ENCODE measurements at places on chromosomes 1 and 21.

GRCh38 chr1:32216566-32216965 lies 5.6 kb downstream of the TMEM234 start:
- DNase-seq: no peak

DNA sequence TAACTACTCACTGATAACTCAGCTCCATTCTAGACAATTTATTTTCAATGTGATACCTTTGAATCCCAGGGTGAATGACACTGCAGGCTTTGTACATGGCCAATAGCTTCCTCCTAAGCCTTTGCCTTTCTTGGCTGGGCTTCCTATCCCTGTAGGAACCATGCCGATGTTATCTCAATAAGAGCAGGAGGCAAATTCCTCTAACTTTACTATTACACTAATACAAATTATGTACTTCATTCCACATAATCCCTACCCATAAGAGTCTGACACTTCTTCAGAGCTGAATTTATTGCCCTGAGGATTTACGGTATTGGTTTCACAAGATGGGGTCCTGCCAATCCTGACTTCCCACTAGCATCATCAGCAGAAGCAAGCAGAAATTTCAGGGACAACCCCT lies 14.0 kb downstream of the TGFBR3 start:
- no peak for DNase-seq

- DNase-seq: no peak
Measured at GRCh38 chr1:113763661-113764060, 4.4 kb upstream of the PHTF1 start.

GRCh38 chr1:67833602-67833940 lies 304 bp upstream of the GNG12 start:
- DNase-seq: no peak

DNA sequence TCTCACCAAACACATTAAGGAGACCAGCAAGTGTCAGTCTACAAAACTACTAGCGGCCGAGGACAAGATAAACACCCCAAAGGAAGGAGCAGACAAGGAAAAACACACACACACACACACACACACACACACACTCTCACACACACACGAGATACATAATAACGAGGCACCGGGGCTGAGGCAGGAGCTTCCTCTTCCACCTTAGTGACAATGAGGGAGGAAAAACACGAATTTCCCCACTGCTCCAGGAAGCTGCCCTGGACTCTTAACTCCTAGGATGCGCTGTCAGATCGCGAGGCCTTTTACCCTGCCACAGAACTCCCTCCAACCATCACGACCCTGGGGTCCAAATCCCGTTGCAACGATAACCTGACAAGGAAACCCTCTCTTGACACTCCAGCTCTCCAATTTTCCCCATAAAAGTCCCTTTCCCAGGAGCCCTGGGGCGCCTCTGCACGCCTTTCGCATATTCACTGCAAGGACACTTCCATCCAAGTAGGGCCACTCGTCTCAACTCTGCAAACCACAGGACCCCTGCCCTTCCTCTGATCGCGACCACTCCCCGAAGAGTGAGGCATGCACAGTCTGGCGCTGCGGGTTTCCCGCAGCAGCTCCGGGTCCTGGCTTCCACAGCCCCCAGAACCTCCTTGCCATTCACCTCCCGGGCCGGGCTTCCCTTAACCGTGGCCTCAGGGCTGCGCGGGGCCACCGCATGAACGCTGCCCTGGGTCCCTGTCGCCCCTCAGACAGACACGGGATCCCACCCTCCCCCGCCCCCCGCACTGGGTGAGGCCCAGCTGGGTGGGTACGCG lies 581 bp downstream of the ETV3 start:
- no peak for DNase-seq

DNA sequence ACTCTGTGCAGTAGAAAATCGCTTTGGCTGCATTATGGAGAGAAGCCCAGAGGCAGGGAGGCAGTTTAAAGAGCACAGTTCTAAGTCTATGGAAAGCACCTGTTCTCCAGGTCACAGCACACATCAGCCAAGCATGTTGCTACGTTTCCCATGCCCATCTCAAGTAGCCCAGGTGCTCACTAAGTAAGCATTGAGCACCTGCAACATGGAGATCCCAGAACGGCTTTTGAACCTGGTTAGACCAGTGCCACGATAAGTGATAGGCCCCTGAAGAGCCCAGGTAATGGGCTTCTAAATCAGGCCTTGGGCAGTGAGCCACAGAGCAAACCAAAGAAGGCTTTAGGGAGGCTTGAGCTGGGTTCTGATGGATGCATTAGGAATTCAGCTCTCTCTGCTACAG lies 186.2 kb downstream of the C1orf94 start:
- DNase-seq: no peak

DNA sequence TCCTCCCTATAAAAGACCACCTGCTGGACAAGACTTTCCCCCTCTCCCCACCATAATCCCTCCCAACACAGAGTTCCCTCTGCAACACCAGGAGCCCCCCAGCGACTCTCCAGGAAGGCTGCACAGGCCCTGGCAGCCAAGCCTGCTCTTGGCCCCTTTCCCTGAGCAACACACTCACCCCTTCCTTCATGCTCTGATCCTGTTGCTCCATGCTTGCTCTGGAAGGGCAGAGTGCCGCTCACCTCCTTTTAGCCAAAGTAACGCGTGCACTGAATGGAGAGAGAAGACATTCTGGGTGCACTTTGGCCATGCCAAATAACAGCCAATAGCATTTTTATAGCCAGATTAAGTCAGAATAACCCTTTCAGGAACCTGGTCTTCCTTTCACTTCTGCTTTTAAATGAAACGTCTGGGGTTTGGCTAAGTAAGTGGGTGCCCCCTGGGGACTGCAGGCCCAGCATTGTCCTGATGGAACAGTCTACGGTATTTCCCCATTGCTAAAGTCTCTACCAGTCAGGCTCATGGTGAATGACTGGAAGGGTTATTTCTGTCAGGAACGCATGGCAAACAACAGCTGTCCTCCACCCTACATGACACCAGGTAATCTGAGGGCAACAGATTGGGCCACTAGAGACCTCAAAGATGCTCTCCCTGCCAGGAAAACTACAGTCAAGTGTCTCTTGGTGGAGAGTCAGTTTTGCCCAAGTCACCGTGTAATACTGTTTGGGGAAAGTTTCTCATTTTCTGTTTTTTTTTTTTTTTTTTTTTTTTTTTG lies at the start of gene SLC2A5:
SLC2A5 (minus strand) TSS at position 310 of the 775 bp plus-strand sequence; CDS start at position 211, 99 bp downstream.
- no peak for DNase-seq

GRCh38 chr1:242412921-242413320 lies 111.6 kb downstream of the PLD5 start:
- DNase-seq: no peak
